Caco-2 (cell line): ENCODE measurements at places on chromosomes 12 and 14. TPM values are rescaled to one million over a fixed set of nuclear protein-coding genes. Genes with fewer than 3 reads are reported as not detected.
A peak's percentile ranks its signal among the peaks of the same experiment; 100 is the strongest.

Gene GSG1
- total RNA-seq, result not detected in 2 replicates

Gene AHNAK2
- 0.77 and 0.81 TPM in 2 replicates for total RNA-seq

DNA sequence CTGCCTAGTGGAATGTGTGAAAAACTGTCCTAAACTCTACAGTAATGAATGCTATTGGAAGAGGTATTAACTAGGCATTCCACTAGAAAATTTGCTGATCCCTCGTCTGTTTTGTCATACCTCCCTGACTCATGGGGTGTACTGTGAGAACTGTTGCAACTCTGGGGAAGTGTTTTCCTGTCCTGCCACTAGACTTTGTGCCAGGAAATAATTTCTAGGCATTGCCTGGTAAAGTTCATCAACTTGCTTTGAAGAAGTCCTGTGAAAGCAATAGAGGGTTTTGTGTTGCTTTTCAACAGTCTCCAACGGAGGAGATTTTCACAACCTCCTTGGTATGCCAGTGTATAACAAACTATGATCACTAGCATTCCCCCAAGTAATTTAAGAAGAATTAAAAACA lies 139.9 kb downstream of the AKAP6 start:
- H3K4me1 ChIP-seq, result peaks cover 32% of the 10 kb centered on the region
- DNase-seq, result no peak
- H3K27ac ChIP-seq, result no peak overlapping the region
- H3K4me3 ChIP-seq, result no peak overlapping the region
- H3K27me3 ChIP-seq, result no peaks in the 10 kb centered on the region

GRCh38 chr12:84572196-84572595 lies 340.4 kb downstream of the SLC6A15 start:
- H3K4me1 ChIP-seq, result no peaks in the 10 kb centered on the region
- no peak overlapping the region for H3K27ac ChIP-seq
- H3K4me3 ChIP-seq, result no peak overlapping the region

- no peak for DNase-seq
- peaks cover 11% of the 10 kb centered on the region for H3K4me1 ChIP-seq
These were observed 197.0 kb downstream of the PHLDA1 start for GRCh38 chr12:75834591-75834990.

DNA sequence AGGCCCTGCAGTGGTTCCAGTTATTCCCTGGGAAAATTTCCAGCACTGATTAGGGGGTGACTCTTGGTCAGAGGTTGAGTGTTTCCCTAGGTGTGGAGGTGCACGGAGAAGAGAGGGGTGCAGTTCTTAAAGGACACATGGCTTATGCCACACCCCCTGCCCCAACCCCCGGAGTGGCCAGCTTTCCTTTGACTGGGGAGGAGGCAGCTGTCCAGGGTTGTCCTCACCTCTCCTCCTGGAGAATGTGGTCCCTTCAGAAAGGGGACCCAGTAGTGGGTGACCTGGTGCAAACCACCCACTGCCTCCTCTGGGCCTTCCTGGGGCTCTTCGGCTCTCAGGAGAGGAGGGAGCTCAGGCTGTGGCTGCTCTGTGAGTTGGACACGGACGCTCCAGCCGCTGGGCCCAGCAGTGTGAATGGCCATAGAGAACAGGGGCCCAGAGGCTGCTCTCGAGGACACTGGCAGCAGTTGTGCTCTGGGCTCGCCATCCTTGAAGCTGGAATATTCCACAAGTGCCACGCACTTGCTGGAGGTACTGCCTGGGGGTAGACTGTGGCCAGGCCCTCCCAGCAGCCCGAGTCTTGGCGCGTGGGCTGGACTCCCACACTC lies 13.6 kb downstream of the PACS2 start:
- no peak overlapping the region for H3K27ac ChIP-seq
- no peak for DNase-seq
- no peaks in the 10 kb centered on the region; the same call in 1 of the 2 replicates for H3K36me3 ChIP-seq
- H3K4me1 ChIP-seq, result no peaks in the 10 kb centered on the region
- H3K27me3 ChIP-seq, result no peaks in the 10 kb centered on the region

- no peak overlapping the region for H3K4me3 ChIP-seq
- H3K36me3 ChIP-seq, result no peaks in the 10 kb centered on the region
- H3K4me1 ChIP-seq, result peaks cover 10% of the 10 kb centered on the region
- H3K27me3 ChIP-seq, result no peaks in the 10 kb centered on the region
- no peak overlapping the region for H3K27ac ChIP-seq
- DNase-seq, result peak; percentile 3
These were observed 11.6 kb upstream of the FOXN3 start for GRCh38 chr14:89428546-89429198.

- H3K36me3 ChIP-seq, result no peaks in the 10 kb centered on the region
- no peaks in the 10 kb centered on the region for H3K27me3 ChIP-seq
- no peak for DNase-seq
- H3K4me1 ChIP-seq, result no peaks in the 10 kb centered on the region
These were observed 3.4 kb downstream of the SSPN start for GRCh38 chr12:26198742-26199141.

- H3K27ac ChIP-seq, result no peak overlapping the region
- no peaks in the 10 kb centered on the region for H3K4me1 ChIP-seq
- DNase-seq, result no peak
- no peak overlapping the region for H3K4me3 ChIP-seq
These were observed 240.3 kb downstream of the SLC15A4 start for GRCh38 chr12:128583453-128583852.

DNA sequence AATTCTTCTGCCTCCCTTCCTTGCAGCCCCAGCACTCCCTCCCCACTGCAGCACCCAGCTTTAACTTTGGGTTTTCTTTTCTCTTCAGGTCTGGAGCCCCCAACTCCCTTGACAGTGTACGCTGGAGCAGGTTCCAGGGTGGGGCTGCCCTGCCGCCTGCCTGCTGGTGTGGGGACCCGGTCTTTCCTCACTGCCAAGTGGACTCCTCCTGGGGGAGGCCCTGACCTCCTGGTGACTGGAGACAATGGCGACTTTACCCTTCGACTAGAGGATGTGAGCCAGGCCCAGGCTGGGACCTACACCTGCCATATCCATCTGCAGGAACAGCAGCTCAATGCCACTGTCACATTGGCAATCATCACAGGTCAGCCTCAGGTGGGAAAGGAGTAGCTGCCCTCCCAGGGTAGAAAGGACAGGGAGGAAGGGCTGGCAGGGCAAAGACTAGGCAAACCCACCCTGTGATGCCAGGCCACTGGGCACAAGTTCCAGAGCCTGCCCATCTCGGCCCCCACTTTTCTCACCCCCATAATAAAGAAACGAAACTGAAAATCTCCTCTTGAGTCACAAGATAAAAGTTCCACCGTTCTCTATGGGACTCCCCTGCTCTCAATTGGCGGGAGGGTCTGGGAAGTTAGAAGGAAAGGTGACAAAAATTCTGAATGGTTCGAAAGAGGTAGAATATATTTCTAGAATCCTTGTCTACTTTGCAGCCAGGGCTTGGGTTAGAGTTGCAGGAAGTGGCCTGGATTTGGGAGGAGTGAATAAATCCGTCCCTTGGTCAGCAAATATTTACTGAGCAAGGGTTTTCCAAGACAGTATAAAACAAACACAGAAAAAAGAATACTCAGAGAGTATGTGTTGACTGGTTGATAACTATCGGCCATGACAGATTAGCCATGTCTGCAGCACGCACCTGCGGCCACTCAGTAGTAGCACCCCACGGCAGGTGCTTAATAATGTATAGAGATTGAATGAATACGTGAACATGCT lies 3.2 kb downstream of the LAG3 start:
- H3K27me3 ChIP-seq, result no peaks in the 10 kb centered on the region
- H3K4me1 ChIP-seq, result peaks cover 31% of the 10 kb centered on the region
- no peak overlapping the region for H3K4me3 ChIP-seq
- H3K27ac ChIP-seq, result peak overlapping the region; percentile 5
- DNase-seq, result no peak
- H3K36me3 ChIP-seq, result peaks cover 9% of the 10 kb centered on the region; the same call in 1 of the 2 replicates

- H3K4me3 ChIP-seq, result no peak overlapping the region
- H3K27me3 ChIP-seq, result no peaks in the 10 kb centered on the region
- no peak overlapping the region for H3K27ac ChIP-seq
- H3K36me3 ChIP-seq, result no peaks in the 10 kb centered on the region; the same call in none of the 2 replicates
- no peak for DNase-seq
- H3K4me1 ChIP-seq, result peaks cover 23% of the 10 kb centered on the region
These were observed 44.6 kb upstream of the ISM2 start for GRCh38 chr14:77543240-77543551.

Gene MYH6
- total RNA-seq, result not detected in 2 replicates

Gene B4GALNT3
- total RNA-seq, result 77.9 and 78.1 TPM in 2 replicates

DNA sequence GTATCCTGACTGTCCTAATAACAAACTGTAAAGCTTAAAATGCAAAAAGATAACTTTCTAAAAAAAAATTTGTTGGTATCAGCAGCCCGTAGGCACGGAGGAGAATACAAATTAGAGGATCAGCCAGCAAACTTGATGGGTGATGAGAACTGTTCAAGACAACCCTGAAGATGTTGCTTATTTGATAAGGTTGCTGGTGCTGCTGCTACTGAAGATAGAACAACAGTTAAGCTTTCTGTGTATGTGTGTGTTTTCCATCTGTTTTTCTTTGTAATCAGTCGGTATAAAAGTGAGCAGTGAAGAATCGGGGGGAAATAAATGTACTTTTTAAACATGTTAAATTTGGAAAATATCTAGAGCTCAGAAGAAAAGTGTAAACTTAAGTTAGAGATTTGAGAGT lies 67.4 kb upstream of the POC1B start:
- H3K36me3 ChIP-seq, result no peaks in the 10 kb centered on the region; the same call in 1 of the 2 replicates
- H3K27ac ChIP-seq, result no peak overlapping the region

Gene ALKBH1
- 17.1 and 18.7 TPM in 2 replicates for total RNA-seq

- no peak overlapping the region for H3K4me3 ChIP-seq
- H3K36me3 ChIP-seq, result no peaks in the 10 kb centered on the region
- no peak for DNase-seq
- H3K27me3 ChIP-seq, result no peaks in the 10 kb centered on the region
These were observed 10.6 kb downstream of the FNTB start for GRCh38 chr14:64997108-64997794.

DNA sequence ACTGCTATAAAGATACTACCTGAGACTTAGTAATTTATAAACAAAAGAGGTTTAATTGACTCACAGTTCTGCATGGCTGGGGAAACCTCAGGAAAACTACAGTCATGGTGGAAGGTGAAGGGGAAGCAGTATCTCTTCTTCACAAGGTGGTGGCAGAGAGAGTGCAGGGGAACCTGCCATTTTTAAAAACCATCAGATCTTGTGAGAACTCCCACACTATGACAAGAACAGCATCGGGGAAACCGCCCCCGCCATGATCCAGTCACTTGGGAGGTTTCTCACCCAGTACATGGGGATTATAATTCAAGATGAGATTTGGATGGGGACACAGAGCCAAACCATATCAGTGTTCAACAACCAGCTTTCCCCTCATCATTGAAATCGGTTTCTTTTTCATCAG lies 49.9 kb downstream of the AEBP2 start:
- DNase-seq, result no peak
- H3K27me3 ChIP-seq, result no peaks in the 10 kb centered on the region
- no peak overlapping the region for H3K27ac ChIP-seq
- no peaks in the 10 kb centered on the region for H3K36me3 ChIP-seq

DNA sequence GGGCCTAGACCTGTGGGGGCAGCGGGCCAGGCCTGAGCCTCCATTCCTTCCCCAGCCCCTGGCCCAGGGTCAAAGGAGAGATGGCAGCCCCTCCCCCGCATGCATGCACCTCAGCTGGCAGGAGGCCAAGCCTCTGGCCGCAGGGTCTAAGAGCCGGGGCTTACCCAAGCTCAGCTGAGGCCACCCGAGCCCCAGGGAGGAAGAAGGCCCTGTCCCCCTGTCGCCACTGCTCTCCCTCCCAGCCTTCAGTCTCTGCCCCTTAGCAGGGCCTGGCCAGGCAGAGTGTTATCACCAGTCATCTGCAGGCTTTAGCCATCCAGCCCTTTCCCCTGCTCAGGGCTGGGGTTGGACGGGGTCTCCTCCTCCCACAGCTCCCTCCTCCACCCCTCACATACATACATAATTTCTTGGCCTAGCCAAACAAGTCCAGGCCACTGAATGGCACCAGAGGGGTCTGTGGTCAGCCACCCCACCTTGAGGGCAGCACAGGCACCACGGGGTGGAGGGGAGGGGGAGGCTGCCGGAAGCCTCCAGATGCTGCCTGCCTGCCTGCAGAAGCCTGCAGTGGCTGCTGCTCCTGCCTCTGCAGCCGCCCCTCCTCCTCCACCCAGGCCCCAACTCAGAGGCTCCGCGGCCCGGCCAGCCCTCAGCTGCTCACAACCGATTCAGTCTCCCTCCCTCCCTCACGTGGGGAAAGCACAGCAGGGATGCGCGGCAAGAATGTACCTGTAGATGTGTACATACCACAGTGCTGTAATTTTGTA lies 22.8 kb downstream of the RAB35 start:
- H3K4me1 ChIP-seq, result no peaks in the 10 kb centered on the region
- peaks cover 4% of the 10 kb centered on the region for H3K36me3 ChIP-seq
- H3K27ac ChIP-seq, result no peak overlapping the region
- H3K27me3 ChIP-seq, result no peaks in the 10 kb centered on the region
- no peak for DNase-seq

DNA sequence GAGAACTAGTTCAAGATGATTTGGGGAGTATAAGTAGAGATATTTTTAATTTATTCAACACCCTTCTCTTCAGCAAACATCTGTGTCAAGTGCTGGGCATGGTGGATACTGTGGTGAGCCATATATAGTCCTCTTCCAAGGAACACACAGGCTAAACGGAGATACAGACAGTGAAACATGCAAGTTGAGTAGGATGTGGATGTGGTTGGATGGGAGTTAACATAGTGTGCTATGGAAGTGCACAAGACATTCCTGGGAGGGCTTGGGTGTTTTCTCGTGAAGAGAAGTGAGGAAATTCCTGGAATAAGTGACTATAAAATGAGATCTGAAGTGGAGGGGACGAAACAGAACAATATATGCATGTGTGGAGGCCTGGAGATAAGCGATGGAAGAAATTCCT lies 181.1 kb upstream of the NPAS3 start:
- no peak overlapping the region for H3K27ac ChIP-seq
- H3K27me3 ChIP-seq, result no peaks in the 10 kb centered on the region
- no peaks in the 10 kb centered on the region for H3K4me1 ChIP-seq
- H3K4me3 ChIP-seq, result no peak overlapping the region
- H3K36me3 ChIP-seq, result no peaks in the 10 kb centered on the region

Gene PLEKHG7
- 0.12 and 0.23 TPM in 2 replicates for total RNA-seq

GRCh38 chr12:95943330-95943842 lies at the start of gene AMDHD1:
Gene AMDHD1 (plus strand): TSS chr12:95943331. CDS start chr12:95943399, 68 bp downstream.
- H3K4me3 ChIP-seq, result peak within 1 kb of the TSS; percentile 55
- no peaks in the 10 kb centered on the region for H3K4me1 ChIP-seq
- DNase-seq, result peak; percentile 52
- peak within 1 kb of the TSS; percentile 13 for H3K27ac ChIP-seq
- H3K36me3 ChIP-seq, result no peaks in the 10 kb centered on the region

Gene RDH16
- 0.39 and 0.53 TPM in 2 replicates for total RNA-seq

- H3K27ac ChIP-seq, result no peak overlapping the region
- H3K36me3 ChIP-seq, result no peaks in the 10 kb centered on the region
- H3K4me3 ChIP-seq, result no peak overlapping the region
- no peaks in the 10 kb centered on the region; the same call in 1 of the 2 replicates for H3K27me3 ChIP-seq
- DNase-seq, result no peak
- no peaks in the 10 kb centered on the region for H3K4me1 ChIP-seq
These were observed 335.2 kb downstream of the DPF3 start for GRCh38 chr14:72558721-72559120.

Gene RND1
- total RNA-seq, result 5.1 and 5.2 TPM in 2 replicates
